ENCODE measurements at places on chromosomes 11 and 22.
A peak's percentile ranks its signal among the peaks of the same experiment; 100 is the strongest.

DNA sequence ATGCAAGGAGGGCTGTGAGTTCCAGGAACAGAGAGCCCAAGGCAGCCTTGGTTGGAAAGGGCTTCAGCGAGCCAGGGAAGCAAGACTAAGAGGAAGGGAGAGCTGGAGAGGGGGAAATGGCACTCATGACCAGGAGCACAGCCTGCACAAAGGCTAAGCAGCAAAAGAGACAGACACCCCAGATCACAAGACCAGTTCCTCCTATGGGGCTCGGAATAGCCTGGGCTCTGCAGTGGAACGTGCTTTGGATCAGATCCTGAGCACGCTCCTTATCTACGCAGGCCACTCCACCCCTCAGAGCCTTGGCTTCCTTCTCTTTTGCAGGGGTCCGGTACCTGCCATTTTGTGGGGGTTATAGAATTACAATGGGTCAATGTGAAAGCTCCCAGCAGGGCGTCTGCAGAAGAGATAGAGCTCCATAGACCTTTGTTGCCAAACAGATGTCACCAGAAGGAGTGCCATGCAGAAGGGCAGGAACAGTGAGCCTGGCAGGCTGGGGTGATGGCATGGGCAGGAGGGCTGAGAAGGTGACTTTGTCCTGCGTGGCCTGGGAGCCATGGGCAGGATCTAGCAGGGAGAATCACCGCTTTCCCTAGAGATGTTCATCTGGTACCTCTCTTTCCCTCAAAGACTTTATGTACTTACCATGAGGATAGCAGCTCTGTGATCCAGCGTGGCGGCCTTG lies 33.8 kb downstream of the ZC3H7B start:
- DNase-seq, result no peak

GRCh38 chr11:63510360-63511047 lies 4.6 kb downstream of the LGALS12 start:
- DNase-seq, result no peak

- no peak for DNase-seq
Measured at GRCh38 chr11:2376751-2377451, at the start of gene CD81. Gene CD81 (plus strand): TSS chr11:2377310. CDS start chr11:2377550, 240 bp downstream.

DNA sequence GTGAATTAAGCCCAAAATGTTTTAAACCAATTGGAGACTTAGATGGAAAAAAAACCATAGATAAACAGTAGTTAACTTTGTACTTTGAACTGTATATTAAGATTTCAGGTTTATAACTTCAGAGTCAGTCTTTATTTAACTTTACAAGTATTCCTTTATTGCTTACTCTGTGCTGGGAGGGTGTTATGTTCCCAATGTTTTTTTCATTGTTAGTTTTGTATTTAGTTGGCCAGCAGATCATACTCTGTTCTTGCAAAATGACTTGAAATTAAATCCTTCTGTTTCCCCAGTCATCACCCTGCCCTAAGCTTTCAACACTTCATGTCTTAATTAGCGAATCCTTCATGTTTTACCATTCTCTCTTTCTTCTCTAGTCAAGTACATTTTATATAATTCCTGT lies 25.3 kb downstream of the SIK2 start:
- DNase-seq, result no peak

DNA sequence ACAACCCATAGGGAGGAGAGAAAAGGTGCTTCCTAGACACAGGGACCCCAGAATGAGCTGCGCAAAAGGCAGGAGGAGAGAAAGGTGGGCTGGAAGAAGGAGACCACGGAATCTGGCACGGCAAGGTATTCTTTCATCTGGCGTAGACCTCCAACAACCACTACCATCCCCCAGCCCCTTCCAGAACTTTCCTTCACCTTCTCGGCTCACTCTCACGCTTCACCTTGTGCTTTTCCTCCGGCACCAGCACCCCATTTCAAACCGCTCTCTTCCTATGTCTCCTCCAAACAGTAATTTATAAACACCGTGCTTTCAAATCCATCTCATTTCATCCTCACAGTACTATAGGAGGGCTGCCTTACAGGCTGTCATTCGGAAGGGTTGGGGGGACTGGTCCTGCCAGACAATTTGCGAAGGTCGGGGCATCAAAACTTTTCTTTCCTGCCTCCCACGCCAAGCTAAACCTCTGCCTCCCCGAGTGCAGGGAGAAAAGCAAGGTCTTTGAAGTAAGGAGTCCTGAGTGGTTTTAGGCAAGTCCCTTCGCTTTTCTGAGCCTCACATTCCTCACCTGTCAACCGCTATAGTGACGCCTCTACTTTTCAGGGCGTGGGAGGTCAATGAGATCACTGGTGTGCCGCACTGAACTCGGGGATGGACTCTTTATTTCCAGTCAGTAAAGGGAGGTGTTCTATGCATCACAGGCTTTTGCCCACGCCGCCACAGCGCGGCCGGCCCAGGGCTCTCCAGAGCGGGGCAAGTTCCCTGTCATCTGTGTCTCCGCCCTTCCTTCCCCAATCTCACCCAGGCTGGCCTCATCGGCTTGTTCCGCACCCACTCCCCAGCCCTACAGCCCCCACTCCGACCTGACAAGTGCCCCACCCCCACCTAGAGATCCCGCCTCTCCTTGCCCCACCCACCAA lies 800 bp downstream of the KCTD21 start:
- DNase-seq, result peak; percentile 11

GRCh38 chr11:36056160-36056751 lies 112.4 kb downstream of the LDLRAD3 start:
- DNase-seq, result no peak

DNA sequence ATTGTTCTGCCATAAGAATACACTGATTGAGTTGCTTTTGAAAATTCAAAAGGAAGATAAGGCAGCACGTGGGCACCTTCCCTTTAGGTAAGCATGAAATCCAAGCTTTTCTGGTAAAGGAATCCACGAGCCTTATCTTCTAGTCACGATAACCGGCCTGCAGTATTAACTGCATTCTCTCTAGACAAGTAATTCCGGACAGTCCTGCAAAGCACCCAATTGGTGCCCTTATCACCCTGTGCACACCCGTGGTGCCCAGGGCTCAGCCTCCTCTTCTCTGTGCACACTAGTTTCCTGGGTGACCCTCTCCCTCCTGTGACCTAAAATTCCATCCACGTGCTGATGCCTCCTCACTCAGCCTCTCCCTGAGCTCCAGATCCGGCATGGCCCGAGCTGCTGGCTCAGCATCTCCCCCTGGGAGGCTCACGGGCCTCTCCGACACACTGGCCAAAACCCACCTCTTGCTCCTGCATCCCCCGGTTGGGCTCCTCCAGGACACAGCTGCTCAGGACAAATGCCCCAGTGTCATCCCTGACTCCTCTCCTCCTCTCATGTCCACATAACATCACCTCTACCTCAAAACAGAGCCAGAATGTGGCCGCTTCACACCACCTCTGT lies 63.7 kb downstream of the PACSIN2 start:
- DNase-seq, result no peak

- no peak for DNase-seq
Measured at GRCh38 chr11:111538407-111539114, 2.0 kb upstream of the LAYN start.

DNA sequence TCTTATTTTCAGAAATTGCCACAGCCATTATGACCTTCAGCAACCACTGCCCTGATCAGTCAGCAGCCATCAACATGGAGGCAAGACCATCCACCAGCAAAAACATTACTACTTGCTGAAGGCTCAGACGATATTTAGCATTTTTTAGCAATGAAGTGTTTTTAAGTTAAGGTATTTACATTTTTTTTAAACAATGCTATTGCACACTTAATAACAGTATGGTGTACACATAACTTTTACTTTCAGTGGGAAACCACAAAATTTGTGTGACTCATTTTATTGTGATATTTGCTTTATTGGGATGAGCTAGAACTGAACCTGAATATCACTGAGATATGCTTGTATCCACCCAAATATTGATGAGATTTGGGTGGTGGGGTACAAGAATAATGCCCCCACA lies 110.9 kb downstream of the TSPAN18 start:
- DNase-seq, result no peak

DNA sequence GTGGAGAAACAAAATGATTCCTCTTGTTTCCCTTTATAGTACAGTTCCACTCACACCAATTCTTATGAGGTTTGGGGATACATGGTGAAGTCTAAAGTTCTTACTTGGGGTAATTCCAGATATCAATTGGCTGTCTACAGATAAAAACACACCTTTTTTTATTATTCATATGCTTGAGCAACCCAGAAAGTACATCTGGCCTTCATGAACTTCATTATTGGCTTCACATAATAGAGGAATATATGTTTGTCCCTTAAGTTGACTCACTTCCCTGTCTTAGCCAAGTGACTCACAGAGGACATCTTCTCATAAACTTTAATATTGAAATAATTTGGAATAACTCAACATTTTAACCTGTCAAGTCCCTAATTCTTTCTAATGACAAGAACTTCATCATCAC lies 36.3 kb upstream of the SOX6 start:
- no peak for DNase-seq

DNA sequence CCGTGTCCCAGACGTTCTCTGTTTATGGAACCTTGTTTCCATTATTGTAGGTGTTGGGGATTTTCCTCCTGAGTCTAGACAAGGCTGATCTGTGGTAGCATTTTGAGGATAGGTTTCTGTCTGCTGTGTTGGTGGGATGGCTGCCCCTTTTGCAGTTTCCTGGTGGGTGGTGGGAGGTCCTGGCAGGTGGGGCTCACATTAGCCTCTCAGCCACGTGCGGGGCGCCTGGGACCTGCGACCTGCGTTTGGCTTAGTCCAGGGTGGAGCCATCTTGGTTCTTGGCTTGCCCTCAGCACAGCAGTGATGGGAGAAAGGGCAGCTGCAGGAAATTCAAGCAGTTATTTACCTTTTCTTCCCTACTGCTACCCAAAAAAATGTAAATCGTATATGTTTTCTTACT lies 143.4 kb downstream of the TBC1D22A start:
- no peak for DNase-seq

DNA sequence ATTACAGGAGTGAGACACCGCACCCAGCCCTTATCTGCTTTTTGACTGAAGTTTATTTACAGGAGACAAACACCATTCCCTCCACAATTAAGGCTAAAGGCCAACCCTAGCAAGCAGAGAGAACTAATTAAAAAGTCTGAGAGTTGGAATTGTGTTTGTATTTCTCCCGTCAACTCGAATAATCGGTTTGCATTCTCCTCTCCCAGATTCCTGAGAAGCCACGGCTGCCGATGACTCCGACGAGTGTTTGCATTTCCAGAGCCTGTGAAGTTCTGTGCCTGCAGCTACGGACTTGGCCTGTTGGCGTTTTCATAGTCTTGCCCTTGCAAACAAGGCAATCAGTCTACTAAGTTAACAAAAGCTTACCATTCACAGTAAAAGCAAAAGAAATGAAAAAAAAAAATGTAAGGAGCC lies 73.2 kb upstream of the NUP50 start:
- DNase-seq, result no peak

- DNase-seq, result no peak
Measured at GRCh38 chr22:49547751-49548239, 279.9 kb downstream of the BRD1 start.

DNA sequence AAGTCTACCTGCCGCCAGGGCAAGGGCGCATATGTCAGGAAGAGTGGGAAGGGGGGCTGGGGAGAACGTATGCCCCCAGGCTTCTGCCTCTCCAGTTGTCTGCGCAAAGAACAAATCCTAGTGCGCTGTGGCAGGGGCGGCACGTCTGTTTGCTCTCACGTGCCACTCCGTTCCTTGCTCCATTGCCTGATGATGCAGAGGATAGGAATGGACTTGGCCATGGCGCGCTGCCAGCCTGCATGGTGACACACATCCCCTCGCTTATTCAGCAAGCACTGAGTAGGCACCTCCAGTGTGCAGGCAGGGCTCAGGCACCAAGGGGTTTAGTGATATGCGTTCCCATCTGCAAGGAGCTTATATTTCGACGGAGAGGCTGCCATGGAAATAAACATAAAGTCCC lies 45.4 kb upstream of the SLC22A12 start:
- peak; percentile 94 for DNase-seq

DNA sequence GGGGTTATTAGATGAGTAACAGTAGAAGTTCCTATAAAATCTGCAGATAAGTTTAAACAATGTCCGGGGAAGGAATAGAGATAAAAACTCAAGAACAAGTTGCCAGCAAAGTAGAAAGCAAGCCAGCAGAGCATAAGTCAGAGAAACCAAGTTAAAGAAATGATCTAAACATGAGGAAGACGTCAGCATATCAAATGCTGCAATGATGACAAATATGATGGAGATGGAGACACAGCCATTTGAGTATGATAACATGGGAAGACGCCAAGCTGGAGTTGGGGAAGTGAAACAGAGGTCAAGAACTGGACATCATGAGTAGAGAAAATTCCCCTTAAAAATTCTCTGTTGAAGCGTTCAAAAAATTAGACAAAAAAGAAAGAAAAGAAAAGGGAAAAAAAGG lies 571.5 kb downstream of the CNTN5 start:
- no peak for DNase-seq

- no peak for DNase-seq
Measured at GRCh38 chr11:69664901-69665300, 10.3 kb downstream of the LTO1 start.

GRCh38 chr11:60915248-60915914 lies 1.4 kb downstream of the TMEM109 start:
- peak; percentile 69 for DNase-seq

GRCh38 chr11:130485983-130486382 lies 37.5 kb downstream of the ADAMTS15 start:
- no peak for DNase-seq

- peak; percentile 77 for DNase-seq
Measured at GRCh38 chr22:24510637-24511625, 15.8 kb downstream of the UPB1 start.

DNA sequence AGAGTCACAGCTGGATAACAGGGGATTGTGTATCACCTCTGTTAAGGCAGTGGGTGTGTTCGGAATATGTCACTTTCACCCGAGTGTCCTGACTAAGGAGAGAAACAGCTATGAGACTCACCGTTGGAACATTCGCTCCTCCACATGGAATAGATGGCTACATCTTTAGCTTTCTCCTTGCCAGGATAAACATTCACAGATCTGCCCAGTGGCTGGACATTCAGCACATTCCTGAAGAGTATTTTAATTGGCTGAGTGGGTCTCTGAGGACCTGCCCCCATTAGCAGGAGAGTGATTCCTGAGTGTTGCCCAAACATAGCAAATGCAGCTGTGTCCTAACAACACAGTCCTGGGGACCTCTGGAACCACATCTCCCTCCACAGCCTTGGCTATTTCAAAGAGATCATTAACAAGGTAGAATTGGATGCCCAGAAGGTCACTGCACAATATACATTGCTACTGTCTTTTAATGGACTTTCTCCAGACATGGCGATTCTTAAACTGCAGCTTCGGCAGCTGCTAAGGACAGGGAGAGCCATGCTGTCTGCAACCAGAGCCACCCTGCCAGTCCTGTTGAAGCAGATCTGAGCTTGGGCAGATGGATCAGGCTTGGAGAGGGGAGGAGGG lies 435.0 kb upstream of the CADM1 start:
- DNase-seq, result peak; percentile 90

- DNase-seq, result peak; percentile 98
Measured at GRCh38 chr11:1760351-1761109, 3.2 kb downstream of the CTSD start.

Measured in RCC 7860 (cell line).